ENCODE measurements at places on chromosomes 6 and 20.

DNA sequence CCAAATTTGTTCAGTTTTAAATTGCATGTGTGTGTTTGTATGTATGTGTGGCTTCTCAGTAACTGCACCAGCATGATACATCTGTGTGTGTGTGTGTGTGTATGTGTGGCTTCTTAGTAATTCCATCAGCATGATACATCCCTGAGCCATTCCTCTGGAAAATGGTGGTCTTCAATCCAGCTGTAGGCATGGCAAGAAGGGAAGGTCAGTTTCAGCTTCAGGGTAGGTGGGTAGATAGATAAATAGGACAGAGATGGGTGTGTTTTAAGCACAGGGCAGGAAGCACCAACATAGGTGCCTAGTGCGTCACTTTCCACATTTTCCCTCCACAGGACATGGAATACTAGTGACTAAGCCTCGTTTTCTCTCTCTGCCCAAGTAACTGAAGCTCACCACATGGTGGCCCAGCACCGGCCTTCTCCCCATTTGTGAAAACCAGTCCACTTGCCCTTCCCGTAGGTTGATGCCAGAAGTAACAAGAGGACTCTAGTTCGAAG is 82.9 kb downstream of the RPP40 start:
- peak; percentile 46 for DNase-seq

DNA sequence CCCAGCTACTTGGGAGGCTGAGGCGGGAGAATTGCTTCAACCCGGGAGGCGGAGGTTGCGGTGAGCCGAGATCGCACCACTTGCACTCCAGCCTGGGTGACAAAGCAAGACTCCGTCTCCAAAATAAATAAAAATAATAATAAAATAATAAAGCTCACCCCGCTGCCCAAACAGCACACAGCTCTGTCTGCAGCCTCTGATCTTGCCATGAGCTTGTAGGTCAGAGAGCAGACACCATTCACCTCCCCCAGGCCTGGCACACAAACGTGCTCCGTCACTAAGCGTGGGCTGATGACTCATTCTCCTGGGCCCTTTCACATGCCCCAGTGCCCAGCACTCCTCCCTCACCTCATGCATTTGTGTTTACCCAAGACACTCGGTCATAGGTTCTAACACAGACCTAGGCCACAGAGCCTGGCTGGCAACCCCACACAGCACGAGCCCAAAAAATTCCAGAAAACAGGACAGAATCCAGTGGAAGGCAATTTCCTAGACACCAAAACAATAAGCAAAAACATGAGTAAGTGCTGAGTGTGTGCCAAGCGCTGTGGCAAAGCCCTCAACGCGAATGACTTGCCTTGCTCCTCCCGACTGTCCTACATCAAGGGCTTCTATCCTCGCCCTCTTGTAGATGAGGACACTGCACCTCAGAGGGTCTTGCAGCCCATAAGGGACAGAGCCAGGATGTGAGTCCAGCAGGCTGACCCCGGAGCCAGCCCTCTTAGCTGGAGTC is 18.0 kb downstream of the ATP9A start:
- DNase-seq, result peak; percentile 99

DNA sequence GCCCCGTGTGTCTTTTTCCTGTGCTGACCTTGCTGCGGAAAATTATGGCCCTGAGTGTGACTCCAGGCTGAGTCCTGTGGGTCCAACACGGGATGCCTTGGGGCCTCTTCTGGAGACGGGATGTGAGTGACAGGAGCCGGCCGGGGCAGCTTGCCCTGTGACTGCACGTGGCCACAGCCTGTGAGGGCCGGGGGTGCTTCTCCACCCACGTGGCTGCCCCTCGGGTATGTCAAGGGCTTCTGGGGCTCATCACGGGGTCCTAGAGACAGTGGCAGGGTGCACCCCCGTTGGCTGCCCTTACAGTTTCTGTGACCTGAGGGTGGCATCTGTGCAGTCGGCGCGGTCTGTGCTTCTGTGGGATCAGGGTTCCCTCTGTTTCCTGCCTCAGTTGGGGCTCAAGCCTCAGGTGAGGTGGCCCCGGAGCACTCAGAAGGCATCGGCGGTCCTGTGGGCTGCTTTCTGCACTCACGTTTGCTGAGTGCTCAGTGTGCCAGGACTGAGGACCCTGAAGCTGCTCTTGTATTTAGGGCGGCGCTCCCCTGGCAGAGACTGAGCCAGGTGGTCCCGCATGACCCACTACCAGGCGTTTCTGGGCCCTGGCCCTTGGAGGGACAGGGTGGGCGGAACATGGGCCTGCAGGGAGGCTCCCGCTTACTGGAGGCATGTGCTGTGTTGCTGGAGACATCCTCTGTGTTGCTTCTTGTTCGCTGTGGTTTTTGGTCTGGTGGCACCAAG is 5.4 kb downstream of the RTEL1 start:
- no peak for DNase-seq

DNA sequence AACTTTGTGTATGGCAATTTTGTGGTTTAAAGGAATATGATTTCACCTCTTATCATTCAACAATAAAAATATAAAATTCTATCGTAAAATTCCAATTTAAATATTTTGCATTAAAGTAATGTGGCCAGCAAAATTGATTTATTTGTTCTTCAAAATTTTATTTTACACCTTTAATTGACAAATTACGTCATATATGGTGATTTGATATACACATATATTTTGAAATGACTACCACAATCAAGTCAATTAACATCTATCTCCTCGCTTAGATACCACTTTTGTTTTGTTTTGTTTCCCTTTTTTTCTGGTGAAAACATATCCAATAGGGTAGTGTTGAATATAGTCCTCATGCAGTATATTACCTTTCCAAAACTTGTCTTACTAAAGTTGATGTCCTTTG is 467.6 kb upstream of the HS3ST5 start:
- DNase-seq, result no peak

- no peak for DNase-seq
These were observed 87.5 kb downstream of the TRERF1 start for GRCh38 chr6:42363926-42364849.

GRCh38 chr6:6320901-6321300 is 439 bp upstream of the F13A1 start:
- DNase-seq, result no peak

DNA sequence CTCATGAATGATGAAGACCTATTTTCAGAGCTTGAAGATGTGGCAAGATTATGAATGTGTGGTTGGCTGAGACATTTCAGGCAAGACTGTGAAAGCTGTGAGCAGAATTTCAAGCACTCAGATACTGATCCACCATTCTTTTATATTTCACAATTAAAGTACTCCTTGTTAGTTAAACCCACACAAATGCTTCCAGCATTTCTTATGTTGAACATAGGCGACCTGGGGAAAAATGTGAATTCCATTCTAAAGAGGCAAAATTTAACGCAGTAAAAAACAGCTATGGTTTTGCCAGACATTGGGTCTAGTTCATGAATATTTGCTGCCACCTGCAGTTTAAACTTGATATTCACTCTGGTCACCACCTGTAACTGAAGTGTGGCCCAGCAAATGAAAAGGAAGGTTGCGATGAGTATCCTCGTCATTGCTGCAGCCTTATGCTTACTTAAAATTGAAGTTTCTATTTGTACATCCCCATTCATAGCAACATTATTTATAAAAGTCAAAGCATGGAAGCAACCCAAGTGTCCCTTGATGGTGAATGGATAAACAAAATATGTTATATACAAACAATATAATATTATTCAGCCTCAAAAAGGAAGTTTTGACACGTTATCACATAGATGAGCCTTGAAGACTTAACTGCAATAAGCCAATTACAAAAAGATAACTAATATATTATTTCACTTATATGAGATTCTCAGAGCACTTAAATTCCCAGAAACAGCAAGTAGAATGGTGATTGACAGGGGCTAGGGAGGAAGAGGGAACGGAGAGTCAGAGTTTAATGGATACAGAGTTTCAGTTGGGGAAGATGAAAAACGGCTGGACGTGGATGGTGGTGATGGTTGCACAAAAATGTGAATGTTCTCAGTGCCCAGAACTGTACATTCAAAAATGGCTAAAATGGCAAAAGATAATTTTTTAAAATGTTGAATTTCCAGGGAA is 32.4 kb upstream of the FAM184A start:
- peak; percentile 66 for DNase-seq

DNA sequence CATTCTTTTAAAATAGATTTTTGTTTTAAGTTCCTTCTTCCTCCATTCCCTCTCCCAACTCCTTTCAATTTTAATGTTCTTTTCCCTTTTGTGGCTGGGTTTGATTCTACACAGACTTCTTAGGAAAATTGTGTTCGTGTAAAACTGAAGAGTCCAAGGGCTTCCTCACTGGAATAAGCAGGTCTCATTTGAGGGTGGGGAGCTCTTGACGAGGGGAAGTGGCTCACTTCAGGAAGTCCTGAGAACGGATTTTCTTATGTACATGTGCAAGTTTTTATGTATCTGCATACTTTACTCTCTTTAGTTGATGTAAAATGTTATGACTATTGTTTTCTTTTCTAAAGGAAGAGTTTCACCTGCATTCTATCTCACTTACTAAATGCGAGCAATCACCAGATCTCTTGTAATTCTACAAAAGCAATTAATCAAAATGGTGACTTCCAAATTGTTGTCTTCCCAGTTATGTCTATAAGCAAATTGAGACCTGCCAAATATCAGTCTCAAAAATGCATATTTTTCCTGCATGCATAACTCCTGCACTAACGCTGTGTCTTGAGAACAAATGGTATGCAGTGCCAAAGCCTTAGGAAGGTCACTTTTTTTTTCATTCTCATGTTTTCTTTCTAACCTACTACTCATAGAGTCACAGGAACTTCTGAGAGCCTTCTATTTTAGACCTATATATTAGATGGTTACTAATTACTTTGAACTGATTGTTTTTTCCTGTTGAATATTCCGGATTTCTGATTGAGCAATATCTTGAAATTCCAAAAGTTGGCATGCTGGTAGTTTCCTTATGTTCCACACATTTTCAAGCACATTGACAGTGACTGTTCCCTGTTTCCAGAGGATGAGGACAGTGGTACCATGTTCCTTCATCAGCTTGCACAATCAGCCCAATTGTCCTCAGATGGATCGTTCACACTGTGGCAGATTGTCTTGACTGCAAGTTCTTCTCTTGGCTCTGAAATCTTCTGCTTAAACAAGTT is 251.9 kb upstream of the PRDM1 start:
- no peak for DNase-seq

DNA sequence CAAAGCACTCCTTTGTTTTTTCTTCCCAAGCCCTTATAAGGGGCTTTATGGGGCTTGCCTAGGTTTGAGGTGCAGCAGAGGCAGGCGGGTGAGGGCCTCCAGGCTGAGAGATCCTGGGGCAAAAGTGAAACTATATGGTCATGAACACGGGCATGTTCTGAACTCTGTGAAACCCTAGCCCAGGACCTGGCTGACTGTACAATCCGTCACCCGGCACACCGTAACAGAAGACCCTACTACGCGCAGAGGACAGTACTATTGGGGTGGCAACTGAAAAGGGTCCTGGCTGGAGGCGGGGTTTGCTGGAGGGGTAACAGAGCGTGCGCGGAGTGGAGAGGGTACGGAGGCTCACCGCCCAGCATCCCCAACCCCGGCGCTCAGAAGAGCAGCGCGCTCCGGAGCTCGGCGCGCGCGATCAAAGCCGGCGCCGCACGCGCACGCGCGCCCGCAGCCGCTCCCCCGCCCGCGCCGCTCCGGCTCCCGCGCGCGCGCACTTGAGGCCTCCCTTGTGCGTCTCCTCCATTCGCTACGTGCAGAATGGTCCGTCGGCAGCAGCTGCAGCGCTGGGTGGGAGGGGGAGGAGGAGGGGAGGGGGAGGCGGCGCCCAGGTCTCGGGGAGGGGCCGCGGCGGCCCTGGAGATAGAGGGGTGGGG is 54.2 kb downstream of the MRPL14 start:
- peak; percentile 69 for DNase-seq

GRCh38 chr6:35687658-35688604 is 784 bp downstream of the FKBP5 start:
- peak; percentile 40 for DNase-seq

DNA sequence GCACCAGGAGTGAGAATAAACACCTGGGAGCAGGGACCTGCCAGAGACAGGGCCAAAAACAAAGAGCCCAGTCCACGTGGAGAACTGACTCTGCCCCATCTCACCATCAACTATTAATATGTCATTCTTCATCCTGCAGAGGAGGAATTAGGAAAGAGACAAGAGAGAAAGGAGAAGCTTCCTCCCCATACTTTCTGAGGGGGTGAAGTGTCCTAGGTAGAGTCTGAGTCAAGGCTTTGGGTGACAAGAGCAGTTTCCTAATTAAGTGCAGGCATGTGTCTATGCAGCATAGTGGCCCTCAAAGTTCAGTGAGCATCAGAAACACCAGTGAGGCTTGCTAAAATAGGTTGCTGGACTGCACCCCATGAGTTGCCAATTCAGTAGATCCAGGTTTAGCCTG is 40.7 kb upstream of the BMP2 start:
- no peak for DNase-seq

- no peak for DNase-seq
These were observed 11.2 kb upstream of the TAGAP start for GRCh38 chr6:159056003-159056402.

DNA sequence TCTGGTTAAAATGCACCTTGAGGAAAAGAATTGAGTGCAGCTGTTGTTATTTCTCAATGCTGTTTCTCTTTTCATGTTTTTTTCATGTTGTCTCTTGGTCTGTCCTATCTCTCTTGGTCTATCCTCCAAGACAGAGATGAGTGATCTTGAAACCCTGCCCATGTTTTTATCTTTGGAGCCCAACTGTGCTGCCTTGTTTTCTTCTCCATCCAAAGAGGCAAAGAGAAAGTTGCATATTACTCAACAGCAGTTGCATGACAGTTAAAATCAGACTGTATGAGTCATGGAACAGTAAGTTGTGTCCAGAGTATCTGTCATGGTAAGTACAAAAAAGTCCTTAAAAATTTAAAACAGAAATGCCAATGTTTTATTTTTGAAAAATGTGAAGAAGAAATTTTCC is 26.2 kb downstream of the BCAS1 start:
- DNase-seq, result peak; percentile 94

GRCh38 chr6:47169785-47170616 is 127.9 kb upstream of the ADGRF1 start:
- peak; percentile 82 for DNase-seq

- DNase-seq, result no peak
These were observed 160.6 kb downstream of the IBTK start for GRCh38 chr6:82086944-82087343.

GRCh38 chr6:138012682-138013081 is 94.5 kb downstream of the PERP start:
- DNase-seq, result no peak

- no peak for DNase-seq
These were observed 47.2 kb downstream of the CHD6 start for GRCh38 chr20:41571006-41571405.

- no peak for DNase-seq
These were observed 269.1 kb upstream of the FOXQ1 start for GRCh38 chr6:1042583-1043457.

DNA sequence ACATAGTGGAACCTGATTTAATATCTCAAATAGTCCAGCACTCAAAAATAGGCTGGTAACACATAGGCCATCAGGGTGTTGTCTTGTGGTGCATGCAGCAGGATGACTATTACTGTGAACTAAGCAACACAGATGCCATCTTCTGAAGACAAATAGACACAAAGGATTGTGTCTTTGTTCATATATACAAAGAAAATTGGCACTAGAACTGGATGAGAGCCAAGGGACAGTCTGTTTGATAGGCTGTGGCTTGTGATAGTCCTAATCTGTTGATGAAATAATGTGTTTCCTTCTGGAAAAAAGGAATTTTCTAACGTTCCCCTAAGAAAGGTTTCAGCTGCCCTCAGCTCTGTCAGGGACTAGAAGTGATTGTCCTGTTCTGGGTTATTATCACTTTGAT is 129.8 kb downstream of the TPBG start:
- DNase-seq, result no peak

GRCh38 chr6:158768436-158768835 is 50.7 kb downstream of the EZR start:
- no peak for DNase-seq

GRCh38 chr6:155038104-155038503 is 43.0 kb downstream of the TIAM2 start:
- no peak for DNase-seq

Measured in fibroblast of mammary gland (primary cell).